GF-D8 (cell line): ENCODE measurements at places on chromosomes 2 and 18.

GRCh38 chr2:54503192-54503591, 47.1 kb downstream of the SPTBN1 start:
- no peak for DNase-seq

DNA sequence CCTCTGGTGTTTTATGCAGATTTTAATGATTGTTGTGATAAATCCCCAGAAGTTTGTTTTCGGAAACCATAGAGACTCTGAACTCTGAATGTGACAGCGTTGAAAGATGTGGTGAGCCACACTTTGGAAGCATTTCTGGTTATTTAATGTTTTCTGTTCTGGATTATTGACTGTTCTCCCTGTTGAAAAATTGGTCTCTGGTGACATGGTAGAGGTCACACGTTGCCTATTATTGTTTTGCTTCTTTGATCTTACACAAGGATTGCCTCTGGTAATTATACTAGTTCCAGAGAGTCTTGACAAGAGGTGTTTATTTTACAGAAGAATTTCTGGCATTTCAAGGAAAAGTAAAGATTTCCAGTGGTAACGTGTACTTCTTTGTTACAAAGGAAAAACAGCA, 127.1 kb downstream of the GREB1L start:
- DNase-seq = no peak

GRCh38 chr2:69725706-69726360, 16.1 kb upstream of the ANXA4 start:
- no peak for DNase-seq

DNA sequence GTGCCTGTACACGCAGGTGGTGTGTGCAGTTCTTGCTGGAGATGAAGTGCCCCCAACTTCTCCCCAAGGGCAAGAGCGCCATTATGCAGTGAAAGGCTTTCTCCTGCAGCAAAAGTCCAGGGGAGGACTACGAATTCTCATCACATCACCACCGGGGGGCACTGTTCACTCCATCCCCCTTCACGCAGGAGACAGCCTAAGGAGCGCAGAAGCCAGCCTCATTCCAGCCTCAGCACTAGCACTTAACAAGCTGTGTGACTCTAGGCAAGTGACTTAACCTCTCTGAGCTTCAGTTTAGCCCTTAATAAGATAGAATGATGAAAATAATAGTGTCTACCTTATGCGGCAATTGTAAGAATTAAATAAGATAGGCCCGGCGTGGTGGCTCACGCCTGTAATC, 32.3 kb downstream of the DNMT3A start:
- DNase-seq = peak; percentile 11
